ENCODE measurements at places on chromosomes 7 and 10. TPM values are rescaled to one million over a fixed set of nuclear protein-coding genes. Genes with fewer than 3 reads are reported as not detected.

The ZMIZ2 gene
- 13.5 TPM for total RNA-seq

The PRLHR gene
- total RNA-seq: not detected

The NODAL gene
- total RNA-seq: not detected

The OR6V1 gene
- not detected for total RNA-seq

The IGFBP3 gene
- 34.3 TPM for total RNA-seq

The CCL26 gene
- total RNA-seq: not detected

The RAB11FIP2 gene
- 9.2 TPM for total RNA-seq

The SFTPA2 gene
- total RNA-seq: not detected

The TMEM236 gene
- not detected for total RNA-seq

The SYNPO2L gene
- total RNA-seq: 0.08 TPM

The CPA4 gene
- total RNA-seq: 3.1 TPM

The CCAR1 gene
- 18.9 TPM for total RNA-seq

The INHBA gene
- 53.8 TPM for total RNA-seq

The ADIRF gene
- total RNA-seq: 24.5 TPM

The TCF7L2 gene
- total RNA-seq: 25.2 TPM

The MARVELD1 gene
- total RNA-seq: 53.4 TPM

The LIPN gene
- total RNA-seq: not detected

The SLC16A9 gene
- total RNA-seq: 0.91 TPM

The FFAR4 gene
- total RNA-seq: not detected

The HMX2 gene
- not detected for total RNA-seq

The NEUROD6 gene
- not detected for total RNA-seq

The SAMD9L gene
- total RNA-seq: 6.6 TPM

The GPRIN2 gene
- total RNA-seq: not detected

The NEUROG3 gene
- total RNA-seq: not detected
